ENCODE measurements at places on chromosomes 6 and 20. TPM values are rescaled to one million over a fixed set of nuclear protein-coding genes. Genes with fewer than 3 reads are reported as not detected.

The KHDC1 gene
- 2.0 TPM for total RNA-seq

The TPX2 gene
- 58.2 TPM for total RNA-seq

The PRR18 gene
- total RNA-seq, result not detected

The PACRG gene
- not detected for total RNA-seq

All from epithelial cell of umbilical artery (primary cell).